Dermis blood vessel endothelial cell (primary cell): ENCODE measurements at places on chromosomes 2 and 18. TPM values are rescaled to one million over a fixed set of nuclear protein-coding genes. Genes with fewer than 3 reads are reported as not detected.
A peak's percentile ranks its signal among the peaks of the same experiment; 100 is the strongest.

GRCh38 chr2:165777522-165778186 is 16.4 kb downstream of the GALNT3 start:
- DNase-seq: no peak

GRCh38 chr18:70301667-70302066 is 12.8 kb downstream of the SOCS6 start:
- no peak for DNase-seq

DNA sequence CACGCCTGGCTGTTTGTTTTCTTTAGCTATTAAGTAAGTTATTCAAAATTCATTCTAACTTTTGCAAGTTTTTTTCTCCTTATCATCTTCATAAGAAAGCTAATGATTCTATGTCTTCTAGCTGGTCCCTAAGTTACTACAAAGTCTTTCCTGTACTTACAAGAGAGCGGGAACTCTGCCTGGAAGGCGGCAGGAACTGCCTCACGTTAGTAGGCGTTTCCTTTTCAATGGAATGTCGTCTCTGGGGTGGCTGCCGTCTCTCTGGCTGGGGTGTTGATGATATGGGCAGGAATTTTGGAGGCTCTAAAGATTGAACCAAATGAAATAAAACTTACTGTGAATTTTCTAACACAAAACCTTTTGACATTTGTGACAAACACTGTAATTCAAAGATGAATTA is 55.5 kb downstream of the PRELID3A start:
- peak; percentile 73 for DNase-seq

TNFAIP6 gene
- total RNA-seq: under 0.01 TPM in 1 of 2 replicates, not detected in the other

IL37 gene
- not detected in 2 replicates for total RNA-seq

DNA sequence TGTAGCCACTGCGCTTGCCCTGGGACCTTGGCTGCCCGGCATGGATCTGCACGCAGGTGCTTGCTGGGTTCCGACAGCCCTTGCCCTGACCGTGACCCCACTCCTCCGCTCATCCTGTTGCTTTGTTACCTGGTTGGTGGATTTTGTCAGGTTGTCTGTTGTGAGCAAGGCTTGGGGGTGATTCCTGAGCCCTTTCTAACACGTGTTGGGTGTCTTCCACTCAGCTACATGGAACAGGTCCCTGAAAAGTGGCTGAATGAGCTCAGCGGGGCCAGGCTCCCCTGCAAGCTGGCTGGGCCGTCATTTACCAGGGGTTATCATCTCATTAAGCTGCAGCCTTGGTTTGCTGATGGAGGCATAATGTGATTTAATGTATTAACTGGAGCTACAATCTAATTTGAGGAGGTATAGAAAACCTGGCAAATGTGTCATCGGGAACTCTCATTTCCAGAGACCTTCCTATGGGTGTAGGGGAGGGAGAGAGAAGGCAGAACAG is 24.6 kb downstream of the RAMP1 start:
- DNase-seq: no peak

ZNF236 gene
- total RNA-seq: 7.4 and 9.2 TPM in 2 replicates

GRCh38 chr2:39664888-39665591 is 677 bp upstream of the TMEM178A start:
- DNase-seq: no peak

- DNase-seq: no peak
Observed at GRCh38 chr2:77142141-77142540, 380.0 kb downstream of the LRRTM4 start.

DNA sequence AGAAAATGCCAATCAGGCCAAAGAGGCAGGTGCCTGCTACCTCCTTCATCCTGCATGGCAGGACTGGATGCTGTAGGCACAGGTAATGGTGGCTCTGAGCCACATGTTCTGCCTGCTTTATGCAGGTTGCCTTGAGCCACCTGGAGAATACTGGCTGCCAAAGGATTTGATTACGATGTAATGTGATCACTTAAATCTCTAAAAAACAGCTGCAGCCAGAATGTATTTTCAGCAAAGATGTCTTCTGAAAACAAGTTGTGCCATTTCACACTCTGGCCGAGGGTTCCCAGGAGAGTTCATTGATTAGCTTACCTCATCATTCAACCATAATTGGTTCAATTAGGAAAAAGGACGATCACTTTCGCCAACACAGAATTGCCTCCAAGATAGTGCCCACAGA is 17.9 kb upstream of the MSGN1 start:
- no peak for DNase-seq

GRCh38 chr18:9719421-9719981 is 11.4 kb downstream of the RAB31 start:
- peak; percentile 67 for DNase-seq

GRCh38 chr2:56474412-56475158 is 290.8 kb downstream of the CCDC85A start:
- DNase-seq: no peak

DNA sequence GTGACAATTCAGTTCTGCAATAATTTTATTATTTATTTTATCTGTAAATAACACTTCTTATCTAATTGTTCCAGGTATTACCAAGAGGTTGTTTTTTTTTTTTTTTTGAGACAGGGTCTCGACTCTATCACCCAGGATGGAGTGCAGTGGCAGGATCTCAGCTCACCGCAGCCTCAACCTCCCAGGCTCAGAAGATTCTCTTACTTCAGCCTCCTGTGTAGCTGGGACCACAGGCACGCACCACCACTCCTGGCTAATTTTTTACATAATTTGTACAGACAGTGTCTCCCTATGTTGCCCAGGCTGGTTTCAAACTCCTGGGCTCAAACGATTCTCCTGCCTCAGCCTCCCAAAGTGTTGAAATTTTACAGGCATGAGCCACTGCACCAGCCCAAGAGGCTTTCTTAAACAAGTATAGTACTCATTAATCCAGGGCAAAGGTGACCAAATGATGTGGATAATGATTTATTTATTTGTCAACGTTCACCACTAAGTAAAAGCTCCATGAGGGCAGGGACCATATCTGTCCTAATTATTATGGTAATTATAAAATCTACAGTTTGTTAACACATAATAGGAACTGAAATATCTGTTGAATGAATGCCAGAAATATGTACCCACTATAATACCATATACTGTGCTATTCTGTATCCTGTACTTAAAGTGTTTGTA is 12.0 kb downstream of the STK17B start:
- DNase-seq: no peak

CHN1 gene
- 17.1 and 18.5 TPM in 2 replicates for total RNA-seq

TMEM37 gene
- total RNA-seq: 0.05 and 0.51 TPM in 2 replicates

TWIST2 gene
- 0.56 TPM in 1 of 2 replicates, not detected in the other for total RNA-seq
